ENCODE measurements at places on chromosomes 2 and 18. TPM values are rescaled to one million over a fixed set of nuclear protein-coding genes. Genes with fewer than 3 reads are reported as not detected.

The FAM124B gene
- 0.13 TPM for total RNA-seq

The ZNF513 gene
- 5.4 TPM for total RNA-seq

The ALPP gene
- not detected for total RNA-seq

The GALNT14 gene
- 0.86 TPM for total RNA-seq

Measured in articular chondrocyte of knee joint (primary cell).